ENCODE measurements at places on chromosomes 1 and 21. TPM values are rescaled to one million over a fixed set of nuclear protein-coding genes. Genes with fewer than 3 reads are reported as not detected.

DNA sequence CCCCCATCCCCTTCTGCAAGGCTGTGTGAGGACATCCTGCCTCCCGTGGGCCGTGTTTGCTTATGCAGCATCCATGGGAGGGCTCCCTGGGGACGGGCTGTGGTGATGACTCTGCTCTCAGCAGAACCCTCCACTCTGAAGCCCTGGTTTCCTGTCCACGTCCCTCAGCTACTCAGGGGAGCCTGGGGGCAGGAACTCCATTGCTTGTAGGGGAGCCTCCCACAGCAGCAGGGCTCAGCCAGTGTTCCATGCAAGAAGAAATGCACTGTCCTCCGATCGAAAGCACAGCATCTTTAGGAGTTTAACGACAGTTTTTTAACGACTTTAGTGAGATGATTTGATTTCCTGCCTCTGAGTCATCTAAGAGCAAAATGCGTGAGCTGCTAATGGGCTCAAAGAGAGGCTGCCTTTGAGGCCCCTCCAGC lies 8.3 kb upstream of the KCNAB2 start:
- peak; percentile 13 for DNase-seq

The ADAMTS4 gene
- total RNA-seq: 3.1 TPM

The OR2G6 gene
- not detected for total RNA-seq

DNA sequence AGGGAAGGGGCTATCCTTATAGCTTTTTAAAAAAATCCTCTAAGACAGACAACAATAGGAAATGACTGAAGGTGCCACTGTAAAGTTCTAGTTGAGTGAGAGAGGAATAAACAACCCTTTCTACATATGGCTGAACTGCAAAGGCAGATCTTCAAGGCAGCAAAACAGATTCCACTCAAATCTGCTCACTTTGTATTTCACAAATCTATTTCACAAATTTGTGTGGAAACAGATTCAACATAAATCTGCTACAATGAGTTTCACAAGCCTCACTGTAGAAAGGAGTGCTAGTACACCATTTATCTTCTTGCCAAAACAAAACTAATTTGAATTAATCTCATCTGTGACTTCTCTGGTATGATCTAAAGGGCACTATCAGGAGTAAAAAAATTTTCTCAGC lies 451.3 kb downstream of the PLA2G4A start:
- DNase-seq: no peak

DNA sequence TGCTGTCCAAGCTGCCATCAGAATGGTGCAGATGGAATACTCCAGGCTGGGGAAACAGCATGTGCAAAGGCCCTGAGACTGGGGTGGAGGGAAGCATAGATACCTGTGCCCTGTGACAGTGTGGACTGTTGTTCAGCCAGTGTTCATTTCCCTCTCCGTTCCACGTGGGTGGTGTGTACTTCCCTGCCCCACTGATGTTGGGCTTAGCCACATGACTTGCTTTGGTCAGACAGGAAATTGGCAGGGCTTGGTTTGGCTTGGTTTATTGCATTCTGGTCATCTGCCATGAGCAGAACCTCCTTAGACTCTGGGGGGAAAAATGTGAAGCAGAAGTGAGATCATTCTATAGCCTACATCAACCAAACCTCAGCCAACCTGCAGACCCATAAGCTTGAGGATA lies 102.4 kb upstream of the IGSF21 start:
- DNase-seq: no peak

GRCh38 chr1:92995441-92996430 lies 34.5 kb upstream of the DIPK1A start:
- peak; percentile 7 for DNase-seq

DNA sequence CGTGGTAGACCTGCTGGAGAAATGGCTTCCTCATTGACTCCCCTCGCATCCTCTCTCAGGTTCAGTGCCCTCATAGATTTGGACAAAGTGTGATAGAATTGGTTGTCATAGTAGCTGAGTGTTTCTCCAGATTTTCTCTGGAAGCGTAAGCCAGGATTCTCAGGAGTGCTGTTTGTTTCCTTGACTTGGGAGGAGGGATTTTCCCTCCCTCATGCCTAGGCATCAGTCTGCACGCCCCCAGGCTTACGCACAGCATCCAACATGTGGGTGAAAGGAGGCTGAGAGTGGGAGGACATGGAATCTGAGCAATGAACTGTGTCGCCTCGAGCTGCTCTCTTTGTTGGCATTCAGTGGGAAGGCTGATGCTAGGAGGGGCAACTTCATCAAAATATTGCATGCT lies 503.5 kb downstream of the LTN1 start:
- DNase-seq: no peak

The LRRC71 gene
- total RNA-seq: not detected

DNA sequence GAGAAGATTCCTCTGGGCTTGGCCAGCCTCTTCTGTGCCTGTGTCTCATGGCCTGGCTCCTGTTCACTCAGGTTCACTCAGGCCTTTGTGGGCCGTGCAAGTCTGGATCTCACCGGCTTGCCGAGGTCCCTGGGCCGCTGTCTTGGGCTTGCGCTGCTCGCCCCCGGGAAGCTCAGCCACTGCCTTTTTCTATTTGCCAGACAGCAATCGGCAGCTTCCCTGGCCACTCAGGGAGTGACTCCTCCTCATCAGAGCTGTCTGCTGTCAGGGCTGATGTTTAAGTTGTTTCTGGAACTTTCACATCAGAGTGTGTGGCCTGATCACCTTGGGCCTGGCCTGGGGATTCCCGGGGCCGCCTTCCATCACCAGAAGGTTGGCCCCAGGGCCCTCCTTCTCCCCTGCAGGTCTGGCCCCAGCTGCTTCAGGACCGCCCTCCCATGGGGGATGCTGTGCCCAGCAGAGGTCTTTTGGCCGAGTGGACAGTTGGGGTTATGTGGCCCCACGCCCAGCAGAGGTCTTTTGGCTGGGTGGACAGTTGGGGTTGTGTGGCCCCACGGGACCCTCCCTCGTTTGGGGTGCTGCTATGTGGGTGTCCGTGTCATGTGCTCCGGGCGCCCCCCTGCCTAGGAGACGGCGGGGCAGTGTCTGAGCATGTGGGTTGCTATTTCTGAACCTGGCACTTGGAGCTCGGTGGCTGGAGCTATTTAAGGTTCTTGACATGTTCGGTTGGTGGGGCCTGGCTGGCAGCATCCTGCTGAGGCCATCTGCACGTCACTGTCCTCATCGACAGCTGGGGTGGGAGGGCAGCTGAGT lies 12.5 kb downstream of the SLX9 start:
- no peak for DNase-seq

DNA sequence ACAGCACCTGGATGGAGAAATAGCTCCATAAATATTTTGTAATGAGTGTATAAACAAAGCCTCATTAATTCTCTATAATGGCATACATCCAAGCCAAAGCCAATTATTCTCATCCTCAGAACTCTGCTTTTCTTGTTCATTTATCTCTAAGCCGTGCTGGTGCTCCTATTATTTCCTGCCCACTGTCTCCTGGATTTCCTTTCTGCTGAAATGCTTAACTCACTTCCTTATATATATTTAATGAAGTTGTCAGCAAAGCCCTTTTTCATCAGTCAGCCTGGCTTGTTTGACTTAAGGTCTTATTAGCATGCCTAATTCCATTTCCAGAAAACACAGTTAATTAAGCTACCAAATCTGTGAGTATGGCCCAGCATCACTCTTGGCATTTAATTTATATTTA lies 93.4 kb downstream of the SLC25A24 start:
- DNase-seq: no peak

DNA sequence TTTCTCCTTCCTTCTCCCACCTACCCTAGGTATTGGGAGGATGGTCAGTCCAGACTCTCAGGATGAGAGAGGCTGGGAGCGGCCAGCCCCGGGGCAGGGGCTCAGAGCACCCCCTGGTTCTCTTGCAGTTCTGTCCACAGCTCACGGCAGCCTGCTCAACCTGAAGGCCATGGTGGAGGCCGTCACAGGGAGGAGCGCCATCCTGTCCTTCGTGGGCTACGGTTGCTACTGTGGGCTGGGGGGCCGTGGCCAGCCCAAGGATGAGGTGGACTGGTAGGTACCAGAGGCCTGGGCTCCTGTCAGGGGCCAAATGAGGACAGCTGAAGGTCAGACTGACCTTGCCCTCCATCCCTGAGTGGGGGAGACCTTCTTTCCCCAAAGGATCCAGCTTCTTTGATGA lies 4.2 kb downstream of the PLA2G2F start:
- DNase-seq: no peak

DNA sequence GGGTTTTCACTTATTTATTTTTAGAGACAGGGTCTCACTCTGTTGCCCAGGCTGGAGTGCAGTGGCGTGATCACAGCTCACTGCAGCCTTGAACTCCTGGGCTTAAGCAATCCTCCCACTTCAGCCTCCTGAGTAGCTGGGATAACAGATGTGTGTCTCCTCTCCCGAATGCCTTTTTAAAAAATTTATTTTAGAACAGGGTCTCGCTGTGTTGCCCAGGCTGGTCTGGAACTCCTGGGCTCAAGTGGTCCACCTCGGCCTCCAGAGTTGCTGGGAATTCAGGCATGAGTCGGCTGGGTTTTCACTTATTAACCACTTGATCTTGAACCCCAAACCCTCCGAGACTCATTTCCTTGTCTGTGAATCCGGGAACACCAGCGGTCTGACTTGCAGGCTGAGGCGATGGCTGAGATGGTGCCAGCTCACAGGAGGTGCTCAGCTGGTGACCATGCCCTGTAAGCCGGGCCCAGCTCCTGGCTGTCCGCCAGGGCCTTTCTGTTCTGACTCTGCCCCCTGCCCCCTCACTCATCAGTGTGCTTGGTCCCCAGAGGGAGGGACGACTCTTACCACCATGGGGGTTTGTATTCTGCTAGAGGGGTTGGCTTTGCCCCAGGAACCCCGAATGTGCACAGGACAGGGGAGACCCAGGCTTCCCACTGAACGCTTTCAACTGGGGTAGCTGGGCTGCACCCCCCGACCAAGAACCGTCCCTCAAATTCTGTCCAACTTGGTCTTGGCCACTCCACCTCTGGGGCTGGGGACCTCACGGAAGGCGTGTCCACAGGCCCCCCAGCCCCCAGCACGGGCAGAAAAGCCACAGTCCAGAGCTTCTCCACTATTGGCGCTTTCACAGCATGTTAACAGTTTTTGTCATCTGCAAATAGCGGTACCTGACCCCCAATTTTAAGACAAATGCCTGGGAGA lies 22.5 kb downstream of the MMEL1 start:
- DNase-seq: no peak

- peak; percentile 80 for DNase-seq
Observed at GRCh38 chr1:201493757-201494617, 12.9 kb downstream of the CSRP1 start.

The CACNA1S gene
- not detected for total RNA-seq

GRCh38 chr1:208918160-208918559 lies 665.4 kb upstream of the CAMK1G start:
- DNase-seq: no peak

The CFAP45 gene
- 0.27 TPM for total RNA-seq

The FMO2 gene
- 7.4 TPM for total RNA-seq

DNA sequence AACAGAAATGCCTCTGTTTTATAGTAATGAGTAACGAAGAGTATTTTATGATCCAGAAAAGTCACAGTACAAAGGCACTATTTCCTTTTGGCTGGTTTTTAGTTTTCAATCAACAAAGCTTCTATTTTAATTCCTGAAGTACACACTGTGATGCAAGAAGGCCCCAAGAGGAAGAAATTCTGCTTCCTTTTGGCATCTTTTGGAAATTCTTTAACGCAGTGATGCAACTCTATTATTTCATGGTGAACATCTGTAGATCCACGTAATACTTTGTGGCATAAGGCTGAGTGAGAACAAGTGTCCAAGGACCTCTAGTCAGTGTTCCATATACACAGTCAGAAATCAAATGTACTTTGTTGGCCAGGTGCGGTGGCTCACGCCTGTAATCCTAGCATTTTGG lies 137.5 kb downstream of the TGFB2 start:
- DNase-seq: peak; percentile 94

The MYCL gene
- total RNA-seq: 0.81 TPM

GRCh38 chr1:119917304-119918055 lies 21.2 kb upstream of the ADAM30 start:
- DNase-seq: no peak

- DNase-seq: peak; percentile 49
Observed at GRCh38 chr1:52925571-52926005, 1.5 kb upstream of the SCP2 start.

GRCh38 chr1:44366371-44366975 lies 11.4 kb upstream of the ERI3 start:
- no peak for DNase-seq

The CC2D1B gene
- total RNA-seq: 26.4 TPM

- DNase-seq: no peak
Observed at GRCh38 chr1:204003536-204003935, 69.4 kb upstream of the SOX13 start.

GRCh38 chr21:45583831-45584509 lies 41.7 kb upstream of the SLC19A1 start:
- no peak for DNase-seq
